ENCODE measurements at places on chromosomes 6 and 20.

DNA sequence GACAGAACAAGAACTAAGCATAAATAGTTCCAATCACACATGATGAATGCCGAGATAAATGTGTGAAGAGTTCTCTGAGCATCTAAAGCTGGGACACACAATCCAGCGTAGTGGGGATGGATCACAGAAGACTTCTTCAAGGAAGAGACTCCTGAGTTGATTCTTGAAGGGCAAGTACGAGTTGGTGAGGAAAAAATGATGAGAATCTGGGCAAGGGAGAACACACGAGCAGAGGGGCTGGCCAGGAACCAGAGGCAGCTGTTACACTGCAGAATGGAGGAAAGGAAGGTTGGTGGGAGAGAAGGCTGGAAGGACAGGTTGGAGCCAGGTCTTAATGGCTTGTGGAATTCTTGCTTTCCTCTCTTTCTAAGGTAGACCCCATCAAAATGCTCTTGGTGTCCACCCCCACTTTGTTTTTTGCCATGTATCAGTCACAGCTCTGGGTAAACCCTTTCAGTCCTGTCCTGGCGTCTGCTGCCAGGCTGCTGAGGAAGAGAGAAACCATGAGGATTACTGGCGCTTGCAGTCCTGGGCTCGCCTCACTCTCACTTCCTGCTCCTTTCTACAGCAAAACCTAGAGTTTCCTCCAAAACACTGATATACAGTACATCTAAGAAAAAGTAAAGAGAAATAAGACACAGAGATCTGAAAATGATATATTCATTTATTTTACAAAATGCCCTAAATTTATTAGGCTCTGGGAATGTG is 127.6 kb upstream of the FAM184A start:
- DNase-seq, result no peak

DNA sequence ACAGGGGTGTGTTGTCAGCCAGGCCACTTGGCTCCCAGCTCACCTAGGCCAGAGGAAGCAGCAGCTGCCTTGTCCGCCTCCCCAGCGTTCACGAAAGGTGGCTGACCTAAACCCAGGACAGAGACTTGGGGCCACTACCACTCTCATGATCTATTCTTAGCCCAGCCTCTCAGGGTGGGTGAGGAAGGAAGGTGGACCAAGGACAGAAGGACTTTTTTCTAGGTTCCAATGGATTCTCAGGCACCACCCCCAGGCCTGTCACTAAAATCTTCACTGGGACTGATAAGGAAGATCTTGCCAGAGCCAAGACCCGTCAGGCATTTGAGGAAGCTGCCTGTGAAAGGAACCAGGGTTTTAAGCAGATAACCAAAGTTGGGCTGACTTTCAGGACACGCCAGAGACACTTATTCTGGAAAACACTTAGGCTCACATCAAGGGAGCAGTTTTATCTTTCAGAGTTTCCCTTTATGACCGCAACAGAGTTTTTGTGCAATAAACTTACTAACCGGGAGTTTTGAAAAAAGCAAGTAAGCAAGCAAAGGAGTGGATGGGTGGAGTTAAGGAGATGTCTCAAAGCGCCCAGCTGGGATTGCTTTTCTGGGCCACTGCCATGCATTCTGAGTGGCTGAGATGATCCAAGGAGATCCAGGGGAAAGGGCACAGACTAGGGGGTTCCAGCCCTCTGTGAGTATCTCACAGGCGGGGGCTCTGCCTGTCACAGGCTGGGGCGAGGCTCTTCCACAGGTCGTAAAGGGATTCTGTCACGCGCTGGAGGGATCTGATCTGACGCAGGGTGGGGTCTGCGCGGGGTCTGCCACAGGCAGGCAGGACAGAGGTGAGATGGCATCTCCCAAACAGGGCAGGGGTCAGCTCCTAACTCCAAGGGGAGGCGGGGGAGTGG is 989 bp downstream of the FITM2 start:
- peak; percentile 45 for DNase-seq

GRCh38 chr6:52336919-52337561 is 24.9 kb upstream of the PAQR8 start:
- no peak for DNase-seq

DNA sequence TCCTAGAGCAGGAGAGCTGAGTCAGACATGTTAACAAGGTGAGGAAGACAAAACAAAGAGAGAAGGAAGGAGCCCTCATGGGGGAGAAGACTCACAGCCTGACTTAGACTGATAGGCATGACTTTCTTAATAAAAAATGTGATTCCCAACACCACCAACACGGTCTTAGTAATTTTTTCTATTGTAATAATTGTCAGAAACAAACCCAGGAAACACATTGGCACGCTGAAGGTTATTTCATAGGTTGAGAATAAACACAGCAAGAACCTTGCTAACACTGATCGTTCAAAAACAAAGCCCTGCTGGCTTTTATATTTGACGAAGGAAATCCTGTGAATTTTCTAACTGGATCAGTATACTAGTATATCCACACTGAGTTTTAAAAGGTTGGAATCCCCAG is 286.8 kb downstream of the HACE1 start:
- DNase-seq, result no peak

- no peak for DNase-seq
These were observed 225.1 kb downstream of the BCKDHB start for GRCh38 chr6:80331522-80331921.

DNA sequence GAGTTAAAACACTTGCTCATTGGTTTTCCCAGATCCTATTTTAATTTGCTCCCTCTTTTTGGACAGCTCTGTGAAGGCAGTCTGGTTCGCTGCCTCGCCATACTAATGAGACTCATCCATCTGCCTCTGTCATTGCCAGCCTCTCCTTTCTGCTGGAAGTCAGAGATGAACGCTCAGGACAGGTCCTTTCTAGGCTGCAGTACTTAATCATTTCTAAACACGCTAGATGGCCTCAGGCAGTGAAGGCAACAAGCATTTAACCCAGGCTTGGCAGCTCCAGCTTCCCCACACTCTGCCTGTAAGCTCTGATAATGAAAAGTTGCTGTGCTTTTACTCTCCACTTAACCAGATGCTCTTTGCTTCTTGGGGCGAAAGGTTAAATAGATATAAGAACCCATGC is 286.7 kb upstream of the POU3F2 start:
- DNase-seq, result no peak

GRCh38 chr6:98443633-98444032 is 390.7 kb upstream of the POU3F2 start:
- no peak for DNase-seq

GRCh38 chr6:31480574-31480973 is 17.4 kb upstream of the MICB start:
- DNase-seq, result no peak
